ENCODE measurements at places on chromosomes 4 and X.
A peak's percentile ranks its signal among the peaks of the same experiment; 100 is the strongest.

DNA sequence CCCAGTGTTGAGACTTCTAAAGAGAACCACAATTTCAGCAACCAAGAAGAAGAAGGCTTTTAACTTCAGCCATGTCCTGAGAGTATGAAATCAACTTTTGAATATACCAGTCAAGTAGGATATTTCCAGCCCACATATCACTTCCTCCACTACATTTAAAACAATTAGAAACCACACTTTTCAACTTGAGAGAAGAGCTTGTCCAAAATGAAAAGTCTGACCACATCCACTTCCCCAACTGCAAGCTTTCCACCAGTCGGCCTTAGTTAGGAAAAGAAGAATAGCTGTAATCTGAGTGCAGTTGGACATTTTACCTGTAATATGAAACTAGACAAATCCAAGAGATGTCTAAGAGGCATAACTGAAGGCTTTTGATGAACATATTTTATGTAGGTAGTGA lies 101.9 kb upstream of the SLC7A11 start:
- DNase-seq, result no peak

GRCh38 chr4:129821073-129821472 lies 725.1 kb downstream of the C4orf33 start:
- no peak for DNase-seq

- peak; percentile 47 for DNase-seq
Observed at GRCh38 chr4:126265888-126266287, 951.1 kb downstream of the FAT4 start.

GRCh38 chr4:148025981-148026380 lies 294.1 kb downstream of the ARHGAP10 start:
- DNase-seq, result peak; percentile 19

GRCh38 chr4:4791299-4792111 lies 68.0 kb upstream of the MSX1 start:
- no peak for DNase-seq

GRCh38 chr4:76905521-76905920 lies 7.6 kb upstream of the SOWAHB start:
- DNase-seq, result peak; percentile 14

DNA sequence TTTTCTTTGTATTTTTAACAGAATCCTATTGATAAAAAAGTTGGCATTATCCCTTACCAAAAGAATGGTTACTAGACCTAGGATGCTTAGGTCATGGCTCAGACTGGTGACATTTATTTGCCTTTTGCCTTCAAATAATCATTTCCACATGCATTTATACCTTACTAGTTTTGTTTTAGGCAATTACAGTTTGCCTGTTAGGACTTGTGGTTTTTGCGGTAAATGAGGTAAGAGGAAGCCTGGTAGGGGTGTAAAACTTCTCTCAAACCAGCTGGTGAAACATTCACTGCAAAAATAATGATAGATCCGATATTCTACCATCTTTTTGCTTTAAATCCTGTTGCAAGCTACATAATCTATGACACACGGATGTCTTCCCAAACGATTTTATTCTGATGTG lies 12.1 kb downstream of the LAMP2 start:
- peak; percentile 49 for DNase-seq

- no peak for DNase-seq
Observed at GRCh38 chrX:137172317-137172948, 138.6 kb upstream of the GPR101 start.

GRCh38 chrX:129647418-129648410 lies 7.0 kb downstream of the APLN start:
- DNase-seq, result no peak

DNA sequence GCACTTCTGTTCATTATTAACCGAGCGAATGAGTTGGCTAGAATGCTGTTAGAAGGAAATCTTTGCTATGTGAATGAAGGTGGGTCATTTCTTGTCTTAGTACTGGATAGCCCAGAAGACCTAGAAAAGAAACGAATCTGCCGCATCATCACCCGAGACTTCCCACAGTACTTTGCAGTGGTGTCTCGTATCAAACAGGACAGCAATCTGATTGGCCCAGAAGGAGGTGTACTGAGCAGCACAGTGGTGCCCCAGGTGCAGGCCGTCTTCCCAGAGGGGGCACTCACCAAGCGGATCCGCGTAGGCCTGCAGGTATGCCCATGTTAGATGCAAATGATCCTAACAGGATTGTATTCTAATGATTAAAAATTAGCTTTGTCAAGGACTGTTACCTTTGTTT lies 286.3 kb downstream of the ANK2 start:
- DNase-seq, result no peak

GRCh38 chr4:71300964-71301363 lies 37.9 kb upstream of the SLC4A4 start:
- DNase-seq, result no peak

GRCh38 chr4:189069772-189070171 lies 870.9 kb upstream of the FRG1 start:
- DNase-seq, result no peak

GRCh38 chr4:121353213-121353612 lies 27.6 kb downstream of the QRFPR start:
- no peak for DNase-seq
